ENCODE measurements at places on chromosomes 13 and 19.

DNA sequence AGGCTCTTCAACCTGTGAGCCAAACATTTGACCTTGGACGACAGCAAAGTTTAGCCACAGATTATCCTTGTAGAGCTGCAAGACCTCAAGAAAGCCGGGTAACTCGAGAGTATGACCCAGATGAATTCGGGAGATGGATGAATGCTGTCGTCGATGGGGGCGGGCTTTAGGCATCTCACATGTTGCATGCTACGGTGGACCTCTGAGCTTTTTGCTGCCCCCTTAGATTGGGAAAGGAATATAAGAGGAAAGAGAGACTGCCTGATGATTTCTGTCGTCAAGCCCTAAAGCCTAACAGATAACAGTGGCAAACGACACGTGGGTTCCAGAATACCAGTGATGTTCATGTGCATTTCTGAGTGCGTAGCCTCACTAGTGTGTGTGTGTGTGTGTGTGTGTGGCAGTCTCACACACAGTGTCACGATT, 730 bp upstream of the ABCC4 start:
- no peak for DNase-seq

DNA sequence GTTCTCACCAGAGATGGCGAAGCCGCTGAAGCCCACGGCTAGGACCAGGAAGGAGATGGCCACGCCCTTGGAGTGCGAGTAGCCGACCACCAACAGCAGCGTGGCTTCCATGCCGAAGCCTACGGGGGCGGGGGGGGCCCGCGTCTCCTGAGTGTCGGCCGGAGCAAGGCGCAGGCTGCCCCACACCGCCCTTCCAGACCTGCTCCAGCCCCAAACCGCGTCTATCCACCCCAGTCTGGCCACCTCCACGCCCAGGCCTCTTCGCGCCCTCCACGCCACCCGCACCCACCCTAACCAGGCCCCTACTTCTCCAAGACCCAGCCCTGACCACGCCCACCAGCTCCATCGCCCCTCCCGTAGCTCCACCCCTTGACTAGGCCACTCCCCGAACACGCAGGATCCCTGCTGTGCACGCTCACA, 6.2 kb downstream of the GFY start:
- DNase-seq = no peak

GRCh38 chr13:59303433-59303832, 860.3 kb downstream of the DIAPH3 start:
- no peak for DNase-seq

DNA sequence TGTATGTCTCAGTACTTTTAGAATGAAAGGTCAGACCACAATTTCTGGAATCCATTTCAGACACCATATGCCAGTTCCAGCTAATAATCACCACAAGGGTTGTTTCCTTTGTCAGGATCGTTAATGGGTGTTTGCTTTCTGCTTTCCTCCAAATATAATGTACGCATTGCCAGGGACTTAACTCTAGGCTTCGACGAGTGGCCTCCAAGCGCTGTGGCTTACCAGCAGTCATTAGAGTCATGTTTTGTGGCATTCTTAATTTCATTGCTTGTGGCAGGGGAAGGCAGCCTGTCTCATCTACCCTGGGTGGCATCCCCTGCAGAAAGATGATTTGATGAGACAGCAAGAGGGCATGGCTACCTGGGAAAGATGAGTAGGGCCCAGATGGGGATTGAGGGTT, 22.5 kb downstream of the SAFB start:
- no peak for DNase-seq

DNA sequence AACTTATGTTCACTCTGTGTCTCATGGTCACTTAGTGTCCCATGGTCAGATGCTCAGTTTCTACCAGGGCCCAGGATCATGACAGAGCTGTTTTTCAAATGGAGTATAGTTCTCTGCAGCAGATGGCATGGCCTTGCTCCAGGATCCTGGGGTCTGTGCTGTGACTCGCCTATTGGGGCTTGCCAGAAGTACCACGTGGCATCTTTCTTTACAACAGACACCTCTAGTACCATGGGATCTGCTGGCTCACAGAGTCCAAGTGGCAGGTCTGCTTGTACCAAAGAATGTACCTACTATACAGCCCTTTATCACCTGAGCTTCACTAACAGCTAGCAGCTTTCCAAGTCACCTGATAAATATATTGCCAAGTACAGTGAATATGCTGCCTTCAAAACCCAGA, 6.0 kb upstream of the RNF6 start:
- DNase-seq = no peak
